Stimulated activated CD4-positive, alpha-beta T cell treated with anti-CD3 and anti-CD28 coated beads, Interleukin-4, amount 100 ng/mL, for 1 hour (primary cell): ENCODE measurements at places on chromosomes 6 and 20.
A peak's percentile ranks its signal among the peaks of the same experiment; 100 is the strongest.

- peak; percentile 2 for DNase-seq
Measured at GRCh38 chr6:80214436-80215022, 108.1 kb downstream of the BCKDHB start.

DNA sequence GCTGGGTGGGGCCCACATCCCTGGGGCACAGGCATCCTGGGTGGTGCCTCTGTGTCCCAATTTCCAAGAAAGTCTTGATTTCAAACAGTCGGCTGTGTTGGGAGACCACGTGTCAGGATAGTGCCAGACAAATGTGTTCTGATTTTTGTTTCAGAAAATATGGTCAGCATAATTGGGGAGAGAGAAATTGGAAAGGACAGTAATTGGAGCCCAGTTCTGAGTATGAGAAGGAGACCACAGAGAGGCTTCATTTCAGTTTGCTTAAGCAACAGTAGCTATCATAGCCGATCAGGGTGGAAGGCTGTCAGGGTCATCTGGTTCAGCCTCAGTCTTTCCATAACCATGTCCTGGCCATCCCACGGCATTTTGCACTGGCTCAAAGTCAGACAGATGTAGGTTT, 220.7 kb downstream of the CDC5L start:
- no peak for DNase-seq

DNA sequence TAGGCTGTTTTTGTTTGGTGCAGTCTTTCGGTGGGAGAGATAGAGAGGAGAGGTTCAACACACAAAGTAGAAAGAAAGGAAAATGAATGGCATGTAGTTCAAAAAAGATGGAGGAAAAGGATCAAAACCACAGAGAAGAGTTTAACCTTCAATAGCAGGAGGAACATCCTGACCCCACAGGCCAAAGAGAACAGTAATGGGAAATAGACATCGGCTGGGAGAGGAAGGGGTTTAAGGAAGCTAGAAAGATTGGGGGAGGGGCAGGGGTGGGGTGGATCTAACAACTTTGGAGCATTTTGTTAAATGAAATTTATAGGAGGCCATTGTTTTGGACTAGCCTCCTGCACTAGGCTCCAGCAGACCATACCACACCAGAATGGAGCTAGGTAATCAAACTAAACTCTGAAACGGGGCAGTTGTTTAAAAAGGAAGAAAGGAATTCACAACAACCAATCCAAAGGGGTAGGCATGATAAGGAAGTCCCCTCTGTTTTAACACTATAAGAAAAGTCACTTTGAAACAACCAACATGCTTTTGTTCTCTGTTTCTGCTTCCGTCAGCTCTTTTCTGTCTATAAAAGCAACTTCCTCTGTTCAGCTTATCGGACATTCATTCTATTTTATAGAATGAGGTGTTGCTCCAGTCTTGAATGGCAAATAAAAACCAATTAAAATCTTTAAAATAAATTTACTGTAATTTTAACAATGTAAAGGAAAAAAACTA, 82.6 kb downstream of the EPB41L2 start:
- DNase-seq = no peak

GRCh38 chr20:34925981-34926380, 29.6 kb downstream of the GSS start:
- DNase-seq = no peak

DNA sequence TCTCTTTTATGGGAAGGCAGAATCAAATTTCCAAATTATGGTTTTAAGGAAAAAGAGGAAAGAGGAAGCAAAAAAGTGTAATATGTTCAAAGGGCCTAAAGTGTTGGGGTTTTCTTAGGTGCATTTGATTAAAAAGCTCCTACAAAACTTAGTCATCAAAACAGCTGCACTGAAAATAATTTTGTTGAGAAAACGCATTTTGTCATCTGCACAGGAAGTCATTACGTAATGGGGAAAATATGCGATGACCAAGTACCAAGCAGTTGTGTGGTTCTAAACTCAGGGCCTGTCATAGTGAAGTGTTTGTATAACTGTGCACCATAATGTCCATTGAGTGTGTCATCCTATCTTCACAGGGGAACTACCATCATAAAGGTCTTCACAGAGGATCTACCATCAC, 15.6 kb downstream of the HAO1 start:
- no peak for DNase-seq
